NCI-H510A (cell line): ENCODE measurements at places on chromosomes 11 and 22.

DNA sequence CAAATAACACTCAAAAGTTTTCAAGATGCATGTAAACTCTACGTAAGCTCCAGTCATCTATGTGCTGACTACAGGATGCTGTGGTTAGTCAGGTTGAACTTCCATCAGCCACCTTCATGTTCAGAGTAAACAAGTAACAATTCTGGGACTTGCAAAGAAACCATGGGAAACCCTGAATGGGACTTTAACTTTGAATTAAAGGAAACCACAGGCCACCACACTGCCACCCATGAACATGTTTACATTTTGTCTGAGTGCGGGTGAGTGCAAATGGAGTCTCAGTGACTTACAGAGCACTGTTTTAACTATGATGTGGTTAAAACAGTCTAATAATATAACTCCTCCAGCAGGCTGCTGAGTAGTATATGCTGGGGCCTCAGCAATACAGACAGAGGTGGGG is 12.9 kb upstream of the SYTL2 start:
- no peak for DNase-seq

DNA sequence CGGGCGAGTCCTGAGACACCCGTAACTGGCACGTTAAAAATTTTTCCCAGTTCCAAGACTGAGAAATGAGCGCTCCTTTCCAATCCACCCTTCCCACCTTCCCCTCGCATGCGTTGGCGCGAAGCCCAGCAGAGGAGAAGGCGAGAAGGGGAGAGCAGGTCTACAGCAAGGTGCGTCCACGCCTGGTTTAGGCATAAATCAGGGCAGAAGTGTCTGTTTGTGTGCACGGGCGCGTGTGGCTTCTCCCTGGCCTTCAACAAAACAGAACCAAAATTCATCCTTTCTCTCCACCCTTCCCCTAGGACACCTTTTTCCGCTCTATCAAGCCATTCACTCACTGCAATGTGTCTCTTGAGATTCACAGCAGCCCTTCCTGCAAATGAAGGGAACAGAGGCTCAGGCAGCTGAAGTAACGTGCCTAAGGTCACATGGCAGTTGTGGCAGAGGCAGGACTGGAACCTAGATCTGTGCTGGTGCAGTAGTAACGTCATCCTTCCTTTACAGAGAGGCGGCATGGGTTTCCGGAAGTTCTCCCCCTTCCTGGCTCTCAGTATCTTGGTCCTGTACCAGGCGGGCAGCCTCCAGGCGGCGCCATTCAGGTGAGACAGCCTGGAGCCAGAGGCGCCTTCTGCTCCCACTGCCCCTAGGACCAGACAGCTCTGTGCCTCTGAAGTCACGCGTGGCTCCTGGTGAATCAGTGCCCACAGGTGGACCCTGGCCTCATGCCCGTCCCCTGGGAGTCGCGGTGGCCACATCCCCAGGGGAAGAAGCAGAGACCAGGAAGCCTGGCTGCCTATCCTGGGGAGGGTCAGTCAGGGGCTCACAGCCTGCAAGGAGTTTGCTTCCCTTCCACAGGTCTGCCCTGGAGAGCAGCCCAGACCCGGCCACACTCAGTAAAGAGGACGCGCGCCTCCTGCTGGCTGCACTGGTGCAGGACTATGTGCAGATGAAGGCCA is 1.1 kb downstream of the CALCB start:
- peak; percentile 69 for DNase-seq

DNA sequence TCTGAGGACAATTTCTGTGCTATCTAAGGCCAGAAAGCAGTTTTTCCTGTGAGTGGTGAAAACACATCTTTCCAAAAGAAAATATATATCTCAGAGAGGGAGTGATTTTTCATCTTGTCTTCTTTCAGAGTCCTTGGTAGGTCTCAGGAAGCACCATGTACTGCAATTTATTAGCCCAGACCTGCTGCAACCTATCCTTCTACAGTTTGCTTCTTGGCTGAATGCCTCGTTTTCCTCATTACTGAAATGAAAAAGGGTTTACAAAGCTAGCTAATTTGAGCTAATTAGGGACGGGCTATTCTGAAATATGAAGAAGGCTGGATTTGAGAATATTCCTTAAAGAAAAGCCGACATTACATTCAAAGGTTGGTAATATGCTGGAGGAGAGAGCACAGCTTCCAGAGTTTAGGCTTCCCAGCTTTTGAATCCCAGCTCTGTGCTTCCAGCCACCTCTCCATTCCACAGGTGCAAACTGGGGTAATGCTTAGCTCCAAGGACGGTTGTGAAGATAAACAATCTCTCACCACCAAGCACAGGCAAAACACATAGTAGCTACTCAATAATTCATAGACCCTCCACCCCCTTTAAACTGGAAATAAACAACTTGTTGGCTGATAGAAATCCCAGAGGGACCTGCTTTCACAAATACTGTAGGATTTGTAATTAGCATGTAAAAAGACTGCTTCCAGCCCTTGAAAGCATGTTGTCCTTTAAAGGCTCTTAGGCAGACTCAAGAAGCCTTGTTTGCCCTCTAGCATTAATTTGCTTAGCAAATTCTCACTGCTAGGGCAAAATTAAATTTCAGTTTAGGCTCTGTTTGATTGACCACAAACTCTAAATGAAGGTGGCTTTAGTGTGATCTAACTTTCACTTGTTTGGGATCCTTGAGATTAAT is 24.5 kb upstream of the SESN3 start:
- no peak for DNase-seq

DNA sequence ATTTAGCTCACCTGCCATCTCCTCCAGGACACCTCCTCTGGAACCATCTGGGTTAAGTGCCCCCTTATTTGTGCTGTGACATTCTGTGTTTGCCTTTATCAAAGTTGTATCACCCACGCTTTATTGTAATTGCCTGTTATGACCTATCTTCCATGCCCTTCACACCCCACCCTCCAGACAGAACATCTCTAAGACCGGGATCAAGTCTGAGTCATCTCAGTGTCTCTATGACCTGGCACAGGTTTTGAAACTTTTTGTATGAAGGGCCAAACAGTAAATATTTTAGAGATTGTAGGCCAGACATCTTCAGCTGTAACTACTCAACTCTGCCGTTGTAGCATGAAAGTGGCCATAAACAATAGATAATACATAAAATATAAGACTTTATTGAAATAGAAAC is 161.8 kb downstream of the SPON1 start:
- DNase-seq, result no peak

- DNase-seq, result no peak
These were observed 6.1 kb downstream of the SREBF2 start for GRCh38 chr22:41838842-41839618.

DNA sequence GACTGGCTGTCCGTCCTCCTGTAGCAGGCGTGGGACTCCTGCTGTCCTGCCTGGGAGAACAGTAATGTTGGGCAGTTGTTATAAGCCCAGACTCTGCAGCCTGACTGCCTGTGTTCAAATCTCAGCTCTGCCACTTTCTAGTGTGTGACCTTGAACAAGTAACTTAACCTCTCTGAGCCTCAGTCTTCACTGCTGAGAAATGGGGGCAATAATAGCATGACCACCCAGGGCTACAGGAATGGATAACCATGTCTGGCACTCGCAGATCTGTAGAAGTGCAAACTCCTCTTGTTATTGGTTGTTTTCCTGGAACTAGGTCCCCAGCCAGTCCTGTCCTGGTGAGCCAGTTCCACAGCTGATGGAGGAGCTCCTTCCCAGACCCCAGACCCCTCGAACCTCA is 69.7 kb downstream of the TP53I11 start:
- no peak for DNase-seq

DNA sequence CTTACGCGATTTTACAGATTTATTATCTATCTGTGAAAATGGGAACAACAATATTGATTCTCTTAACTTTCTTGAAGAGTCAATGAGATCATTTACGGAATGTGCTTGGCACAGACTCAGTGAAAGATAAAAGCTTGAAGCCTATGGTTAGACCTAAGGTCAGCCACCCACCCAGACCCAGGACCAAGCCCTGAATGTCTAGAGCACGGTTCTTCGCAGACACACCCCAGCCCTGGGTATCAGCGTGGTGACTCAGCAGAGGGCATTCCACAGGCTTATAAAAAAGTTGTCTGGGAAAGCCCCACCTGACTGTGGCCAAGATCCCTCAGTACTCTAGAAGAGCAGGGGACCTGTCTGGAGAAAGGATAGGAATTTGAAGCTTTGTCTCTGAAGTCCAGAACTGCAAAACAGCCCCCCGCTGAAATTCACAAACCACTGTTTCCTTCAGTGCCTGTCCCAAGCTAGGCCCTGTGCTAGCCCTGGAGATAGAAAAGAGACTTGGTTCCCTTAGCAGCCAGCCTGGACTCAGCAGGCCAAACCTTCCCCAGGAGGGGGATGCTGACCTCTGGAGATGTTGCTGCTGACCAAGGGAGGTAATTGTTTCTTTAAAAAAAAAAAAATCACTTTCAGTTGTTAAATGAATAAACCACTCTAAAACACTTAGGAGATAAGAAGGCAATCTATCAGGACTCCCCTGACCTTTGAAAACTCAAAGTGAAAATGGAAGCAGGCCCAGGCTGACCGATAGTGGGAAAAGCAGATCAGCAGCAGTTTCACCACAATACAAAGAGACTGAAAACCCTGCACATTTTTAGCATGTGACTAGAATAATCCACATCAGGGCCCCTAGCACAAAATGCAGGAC is 114.0 kb downstream of the ABTB2 start:
- DNase-seq, result no peak

- DNase-seq, result no peak
These were observed 289.0 kb upstream of the PITPNB start for GRCh38 chr22:28208036-28208435.

- no peak for DNase-seq
These were observed 83.7 kb downstream of the CDKN1C start for GRCh38 chr11:2801711-2802388.

- no peak for DNase-seq
These were observed 86.3 kb upstream of the PHOX2A start for GRCh38 chr11:72330131-72330727.

DNA sequence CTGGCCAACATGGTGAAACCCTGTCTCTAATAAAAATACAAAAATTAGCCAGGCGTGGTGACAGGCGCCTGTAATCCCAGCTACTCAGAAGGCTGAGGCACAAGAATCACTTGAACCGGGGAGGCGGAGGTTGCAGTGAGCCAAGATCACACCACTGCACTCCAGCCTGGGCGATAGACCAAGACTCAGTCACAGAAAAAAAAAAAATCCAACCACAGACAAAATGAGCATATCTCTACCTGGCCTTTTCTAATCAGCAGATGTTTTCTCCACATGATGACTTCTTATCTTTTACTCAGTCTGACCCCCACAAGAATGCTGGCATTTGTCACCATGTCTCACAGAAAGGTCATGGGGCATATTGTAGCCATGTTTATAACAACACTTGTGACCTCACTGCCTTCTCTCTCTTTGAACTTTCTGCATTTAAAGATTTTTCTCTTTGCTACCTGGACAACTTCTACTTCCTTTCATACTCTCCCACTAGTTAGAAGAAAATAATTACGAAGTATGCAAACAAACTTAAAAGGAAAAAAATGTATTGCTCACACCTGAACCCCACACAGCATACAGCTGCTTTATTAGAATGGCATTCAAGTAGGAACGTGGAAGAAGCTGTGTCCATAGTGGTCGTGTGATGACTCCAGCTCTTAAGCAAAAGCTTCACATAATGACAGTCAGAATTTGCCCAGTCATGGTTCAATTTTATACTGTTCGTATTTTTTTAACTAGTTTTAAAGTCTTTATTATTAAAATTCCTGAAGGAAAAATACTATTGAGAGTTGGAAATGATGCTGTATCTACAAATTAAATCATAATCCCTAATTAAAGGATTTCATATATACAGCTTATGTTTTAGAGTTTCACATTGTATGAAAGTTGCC is 65.4 kb downstream of the ZC3H12C start:
- DNase-seq, result no peak

DNA sequence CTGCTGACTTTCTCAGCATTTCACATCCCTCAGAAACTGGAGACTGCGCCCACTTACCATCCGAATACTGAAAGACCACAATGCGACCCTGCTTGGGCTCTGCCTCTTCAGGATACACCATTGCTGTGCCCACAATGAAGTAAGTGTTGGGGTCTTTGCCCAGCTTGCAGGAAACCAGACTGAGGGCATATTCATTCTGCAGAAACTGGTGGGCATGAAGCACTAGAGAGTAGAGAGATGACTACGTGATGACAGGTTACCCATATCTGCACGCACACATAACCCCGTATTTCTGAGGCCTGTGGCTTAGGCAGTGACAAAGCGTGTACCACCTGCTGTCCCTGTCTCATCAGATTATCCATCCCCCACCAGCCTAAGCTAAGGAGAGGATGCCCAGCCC is 14.6 kb upstream of the VWCE start:
- no peak for DNase-seq

- DNase-seq, result peak; percentile 4
These were observed 335.7 kb downstream of the DDX10 start for GRCh38 chr11:109000531-109000930.

DNA sequence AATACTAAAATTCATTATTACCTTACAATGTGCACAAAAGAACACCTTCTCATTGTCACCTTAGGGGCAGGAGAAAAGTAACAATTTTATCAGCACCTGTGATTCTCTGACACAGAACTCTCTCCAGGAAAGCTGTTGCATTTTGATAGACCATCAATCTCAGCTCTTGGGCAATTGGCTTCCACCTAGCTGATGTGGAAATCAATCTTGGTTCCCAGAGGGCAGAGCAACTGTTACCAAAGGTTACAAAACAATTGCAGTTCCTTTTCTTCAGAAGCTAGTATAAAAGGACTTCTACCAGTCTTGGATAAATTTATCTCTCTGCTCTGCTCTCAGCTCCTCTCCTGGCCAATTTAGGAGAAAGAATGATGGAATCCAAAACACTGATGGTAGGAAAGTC is 157.8 kb upstream of the DDI1 start:
- no peak for DNase-seq

- DNase-seq, result no peak
These were observed 3.4 kb downstream of the CD82 start for GRCh38 chr11:44568658-44569473.
